ENCODE measurements at places on chromosomes 7 and 10.

DNA sequence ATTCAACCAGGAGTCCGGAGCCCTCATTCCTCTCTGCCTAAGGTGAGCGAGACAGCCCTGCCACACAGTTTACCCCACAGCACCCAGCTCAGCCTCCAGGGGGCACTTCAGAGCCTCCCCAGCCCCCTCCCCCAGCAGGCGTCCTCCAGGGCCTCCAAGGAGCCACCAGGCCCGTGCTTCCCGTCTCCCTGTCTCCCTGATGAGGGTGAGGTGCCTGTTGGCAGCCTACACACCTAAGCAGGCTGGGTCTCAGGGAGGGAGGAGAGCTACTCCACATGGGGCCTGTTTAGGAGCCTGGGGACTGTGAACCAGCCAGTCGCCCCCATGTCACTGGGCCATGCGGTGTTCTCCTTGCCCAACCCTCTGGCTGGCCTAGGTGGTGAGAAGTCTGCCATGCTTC is 28.9 kb upstream of the TRIM8 start:
- no peak for DNase-seq

GRCh38 chr7:139567647-139568345 is 44.3 kb downstream of the CLEC2L start:
- no peak for DNase-seq

DNA sequence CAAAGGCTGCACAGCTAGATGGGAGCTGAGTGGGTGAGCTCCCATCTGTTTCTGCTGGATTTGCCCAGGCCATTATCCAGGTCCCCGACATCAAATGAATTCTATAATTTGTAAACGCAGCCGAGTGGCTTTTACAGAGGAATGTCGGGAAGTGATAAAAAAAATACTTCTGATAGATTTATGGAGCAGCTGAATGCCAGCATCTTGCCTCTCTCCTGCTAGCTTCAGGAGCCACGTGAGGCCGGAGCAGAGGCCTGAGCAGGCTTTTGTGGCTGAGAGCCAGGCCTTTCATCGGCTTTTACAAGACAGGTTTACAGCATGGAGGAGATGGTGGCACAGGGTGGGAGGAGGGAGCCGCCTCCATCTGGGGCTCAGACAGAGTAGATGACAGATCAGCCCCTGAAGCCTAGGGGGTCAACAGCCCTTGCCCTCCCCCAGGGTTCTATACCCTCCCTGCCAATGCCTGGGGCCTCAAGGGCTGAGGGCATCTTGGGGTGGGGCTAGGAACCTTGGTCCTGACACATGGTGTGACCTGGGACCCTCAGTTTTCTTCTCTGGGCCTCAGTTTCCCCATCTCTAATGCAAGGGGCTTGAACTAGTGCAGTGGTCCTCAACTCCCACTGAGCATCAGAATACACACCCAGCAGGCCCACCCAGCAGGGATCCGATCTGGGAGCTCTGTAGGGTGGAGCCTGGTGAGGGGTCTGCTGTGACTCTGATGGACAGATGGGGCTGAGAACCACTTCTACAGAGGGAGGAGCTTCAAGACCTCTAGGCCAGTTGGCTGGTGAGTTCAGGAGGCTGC is 44.2 kb upstream of the PCBD1 start:
- no peak for DNase-seq

DNA sequence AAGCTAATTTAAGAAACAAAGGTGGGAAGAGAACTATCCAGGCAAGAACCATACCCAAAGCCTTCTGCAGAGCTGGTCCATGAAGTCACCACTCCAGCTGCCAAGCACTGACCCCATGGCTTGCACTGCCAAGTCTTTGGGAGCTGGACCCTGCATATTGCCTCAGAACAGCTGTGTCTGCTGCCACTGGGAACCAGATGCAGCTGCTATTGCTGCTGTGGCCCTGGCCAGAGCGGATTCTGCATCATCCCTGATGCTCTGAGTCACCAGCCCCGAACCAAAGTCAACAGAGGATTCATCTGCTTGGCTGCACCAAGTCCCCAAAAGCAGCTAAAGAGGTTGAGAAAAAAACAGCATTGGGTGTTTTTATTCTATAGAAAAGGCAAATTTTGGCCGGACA is 39.2 kb upstream of the GSAP start:
- DNase-seq = no peak

GRCh38 chr7:28433699-28434219 is 21.4 kb downstream of the CREB5 start:
- DNase-seq = no peak
